Stimulated activated CD4-positive, alpha-beta T cell treated with anti-CD3 and anti-CD28 coated beads, Interleukin-4, amount 100 ng/mL, for 4 hours (primary cell): ENCODE measurements at places on chromosomes 5 and 9.
A peak's percentile ranks its signal among the peaks of the same experiment; 100 is the strongest.

DNA sequence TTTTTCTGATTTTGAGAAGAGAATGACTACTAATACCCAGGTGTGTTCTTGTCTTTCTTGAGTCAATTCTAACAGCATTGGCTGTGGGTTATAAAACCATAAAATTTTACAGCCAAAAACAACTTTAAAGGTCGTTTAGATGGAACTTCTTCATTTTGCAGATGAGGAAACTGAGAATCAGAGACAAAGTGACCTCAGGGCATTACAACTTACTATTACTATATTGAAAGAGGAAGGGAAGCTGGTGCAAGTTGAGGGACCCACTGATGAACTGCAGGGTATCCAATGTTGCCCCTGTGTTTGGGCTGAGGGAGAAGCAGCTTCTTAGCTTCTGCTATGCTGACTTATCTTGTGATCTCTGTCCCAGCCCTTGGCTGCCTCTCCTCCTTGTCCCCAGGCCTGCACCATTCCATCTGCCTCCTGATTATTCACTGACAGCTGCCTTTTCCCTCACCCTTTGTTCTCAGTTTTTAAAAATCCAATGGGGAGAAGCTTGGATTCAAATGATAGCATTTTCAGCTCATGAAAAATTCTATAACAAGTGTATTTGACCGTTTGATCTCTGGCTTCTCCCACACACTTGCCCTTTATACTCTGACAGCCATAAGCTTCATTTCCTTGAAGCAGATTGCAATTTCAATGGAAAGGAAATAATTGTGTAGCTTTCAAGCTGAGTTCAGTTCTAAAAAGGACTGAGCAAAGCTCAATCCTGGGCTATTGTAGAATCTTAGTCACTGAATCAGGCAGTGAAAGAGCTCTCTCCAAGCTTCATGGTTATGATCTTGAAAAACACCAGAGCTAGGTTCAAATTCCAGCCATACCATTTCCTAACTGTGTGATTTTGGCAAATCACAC, 68.5 kb downstream of the TMC1 start:
- DNase-seq: no peak

DNA sequence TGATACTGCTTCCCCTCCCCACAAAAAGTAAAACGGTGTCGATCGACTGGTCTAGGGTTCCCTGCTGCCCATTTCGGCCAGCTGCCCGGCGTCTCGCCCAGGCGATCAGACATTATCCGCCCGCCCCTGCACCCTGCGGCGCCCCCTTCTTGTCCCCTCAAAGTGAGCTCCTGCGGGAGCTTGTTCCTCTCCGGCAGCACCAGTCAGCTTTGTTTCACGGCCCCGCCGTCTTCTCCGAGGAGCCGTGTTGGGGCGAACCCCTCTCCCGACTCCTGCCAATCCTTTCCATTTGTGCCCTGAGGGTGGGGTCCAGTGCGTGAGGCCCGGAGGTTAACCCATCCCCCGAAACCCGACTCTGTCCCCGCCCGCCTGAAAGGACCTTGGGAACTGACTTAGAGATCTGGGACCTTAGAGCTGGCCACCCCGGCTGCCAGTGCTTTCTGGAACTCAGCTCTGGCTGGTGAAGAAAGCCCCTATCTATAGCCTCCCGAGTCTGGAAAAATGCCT, 518 bp downstream of the UBE2B start:
- peak; percentile 27 for DNase-seq

DNA sequence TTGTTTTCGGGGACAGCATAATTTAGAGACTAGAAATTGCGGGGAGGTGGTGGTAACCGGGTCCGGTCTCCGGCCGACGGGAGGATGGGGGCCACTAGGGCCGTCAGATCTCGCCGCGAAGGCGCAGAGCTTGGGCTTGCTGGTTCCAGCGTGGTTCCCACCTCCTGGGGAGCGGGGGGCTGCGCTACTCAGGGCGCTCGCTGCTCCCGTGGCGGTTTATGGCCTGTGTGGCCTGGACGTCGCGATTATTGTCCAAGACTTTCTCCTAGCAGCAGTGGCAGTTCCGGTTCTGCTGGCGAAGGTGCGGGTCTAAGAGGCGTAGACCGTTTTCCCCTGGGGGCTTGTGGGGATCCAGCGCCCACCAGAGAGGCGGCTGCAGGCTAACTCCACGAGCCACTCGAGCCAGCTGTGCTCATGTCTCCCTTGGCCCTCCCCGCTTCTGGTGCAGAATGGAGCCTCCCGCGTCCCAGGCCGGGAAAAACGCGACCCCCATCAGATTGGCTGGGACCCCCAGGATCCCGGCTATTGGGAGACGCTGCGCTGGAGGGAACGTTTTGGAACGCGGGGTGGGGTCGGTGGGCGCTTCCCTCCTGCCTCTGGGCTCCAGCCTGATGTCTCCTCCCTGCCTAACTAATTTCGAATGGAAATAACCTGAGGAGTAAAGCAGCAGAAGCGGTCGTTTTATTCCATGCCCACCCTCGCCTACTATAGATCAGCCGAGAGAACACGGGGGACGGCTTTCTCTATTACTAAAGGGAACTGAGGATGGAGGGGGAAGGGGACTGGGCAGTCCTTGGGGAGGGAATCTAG, 87.1 kb downstream of the ENTREP1 start:
- no peak for DNase-seq

DNA sequence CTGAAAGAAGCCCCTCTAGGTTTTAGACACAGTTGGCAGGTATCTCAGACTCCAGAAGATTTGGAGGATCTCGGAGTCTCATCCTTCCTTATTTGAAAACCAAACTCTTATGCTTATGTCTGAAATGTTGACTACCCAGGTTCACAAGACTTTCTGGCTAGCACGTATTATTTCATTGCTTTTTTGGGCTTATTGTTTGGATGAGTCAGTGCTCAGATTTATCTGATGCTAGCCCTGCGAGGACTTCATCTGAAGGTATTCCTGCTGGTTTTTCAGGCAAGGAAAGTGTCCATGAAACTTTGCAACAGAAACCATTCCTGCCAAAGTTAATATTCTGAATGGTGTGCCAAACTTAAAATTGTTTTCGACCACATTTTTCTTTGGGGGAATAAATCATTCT, 8.5 kb downstream of the OSTF1 start:
- DNase-seq: no peak

GRCh38 chr5:170745481-170746071, 37.9 kb upstream of the GABRP start:
- DNase-seq: no peak

DNA sequence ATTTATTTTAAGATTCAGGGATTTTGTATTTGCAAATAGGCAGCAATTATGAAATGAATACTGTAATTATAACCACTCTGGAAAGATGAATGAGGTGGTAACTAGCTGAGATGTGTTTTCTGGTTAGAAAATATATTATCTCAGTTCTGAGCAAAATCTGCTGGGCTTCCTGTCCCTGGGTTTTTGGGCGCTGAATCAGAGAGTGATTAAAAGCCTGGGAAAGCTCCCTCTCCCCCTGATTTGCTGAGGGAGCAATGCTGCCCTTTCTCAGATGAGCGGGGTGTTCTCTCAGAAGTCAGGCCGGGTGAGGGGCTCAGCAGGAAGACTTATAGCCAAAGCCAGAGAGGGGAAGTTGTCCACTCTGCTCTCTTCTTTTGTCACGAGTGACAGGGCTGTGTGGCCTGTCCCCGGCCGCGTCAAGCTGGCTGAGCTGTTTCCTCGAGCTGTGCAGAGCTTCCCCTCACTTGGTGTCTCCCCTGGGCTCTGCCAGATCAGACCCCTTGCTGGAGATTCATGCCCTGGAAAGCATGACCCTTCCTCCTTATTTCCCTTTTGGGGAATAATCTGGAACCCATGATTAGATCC, 39.8 kb upstream of the PITX1 start:
- DNase-seq: no peak

GRCh38 chr5:116864157-116864837, 289.7 kb upstream of the SEMA6A start:
- DNase-seq: no peak

DNA sequence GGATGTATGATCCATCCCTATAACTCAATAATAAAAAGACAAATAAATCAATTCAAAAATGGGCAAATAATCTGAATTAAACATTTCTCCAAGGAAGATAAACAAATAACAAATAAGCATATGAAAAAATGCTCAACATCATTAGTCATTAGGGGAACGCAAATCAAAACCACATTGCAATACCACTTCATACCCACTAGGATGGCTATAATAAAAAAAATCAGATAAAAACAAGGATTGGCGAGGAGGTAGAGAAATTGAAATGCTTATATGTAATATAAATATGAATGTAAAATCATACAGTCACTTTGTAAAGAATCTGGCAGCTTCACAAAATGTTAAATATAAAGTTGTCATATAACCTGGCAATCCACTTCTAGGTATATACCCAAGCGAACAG, 52.3 kb upstream of the TBCA start:
- DNase-seq: no peak

- DNase-seq: no peak
Observed at GRCh38 chr9:92762781-92763708, 1.6 kb downstream of the BICD2 start.

GRCh38 chr5:149429839-149430721, 51.0 kb upstream of the IL17B start:
- DNase-seq: no peak

DNA sequence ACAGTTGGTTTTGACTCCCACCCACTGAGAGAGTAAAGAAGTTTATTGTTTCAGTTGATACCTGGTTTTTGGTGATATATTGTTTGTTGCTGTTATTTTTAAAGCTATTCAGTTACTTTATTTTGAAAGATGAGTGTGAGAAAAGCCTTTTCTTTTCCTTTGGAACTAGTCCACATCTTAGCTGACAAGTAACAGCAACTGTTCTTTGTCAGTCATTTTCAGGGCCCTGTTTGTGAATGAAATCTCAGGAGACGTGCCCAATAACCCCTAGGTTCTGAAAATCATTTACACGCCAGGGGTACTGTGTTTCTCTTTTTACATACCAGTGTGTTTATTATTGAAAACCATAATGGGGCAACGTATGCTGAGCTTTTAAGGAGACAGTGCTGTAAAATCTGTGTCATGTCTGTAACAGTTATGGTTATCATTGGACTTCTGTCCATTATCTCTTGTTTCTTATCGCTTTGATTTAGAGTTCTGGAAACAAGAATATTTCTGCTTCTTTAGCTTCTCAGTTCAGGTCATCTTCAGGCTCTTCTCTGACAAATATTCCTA, 75.0 kb downstream of the LIX1 start:
- DNase-seq: no peak
